Activated T-cell treated with anti-CD3 and anti-CD28 coated beads, Interleukin-2, amount 50 U/mL, for 48 hours (primary cell): ENCODE measurements at places on chromosomes 4 and X.

DNA sequence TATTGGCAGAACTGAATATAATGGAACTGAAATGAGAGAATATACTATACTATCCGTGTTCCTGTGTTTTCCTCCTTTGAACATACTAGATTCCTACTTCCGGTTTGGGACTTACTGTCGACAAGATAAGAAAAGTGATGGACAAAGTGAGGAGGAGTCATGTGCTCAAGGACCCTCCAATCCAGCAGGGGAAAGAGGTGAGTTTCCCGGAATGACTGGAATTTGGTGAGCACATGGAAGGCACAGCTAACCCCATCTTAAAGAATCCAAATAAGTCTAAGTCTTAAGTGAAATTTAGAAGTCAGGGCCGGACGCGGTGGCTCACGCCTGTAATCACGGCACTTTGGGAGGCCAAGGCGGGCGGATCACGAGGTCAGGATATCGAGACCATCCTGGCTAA, 36.6 kb upstream of the SH3D19 start:
- DNase-seq = no peak

GRCh38 chr4:39330353-39330752, 35.8 kb downstream of the RFC1 start:
- DNase-seq = no peak

- DNase-seq = no peak
These were observed 138.6 kb upstream of the SMARCAD1 start for GRCh38 chr4:94068753-94069719.

GRCh38 chrX:56727531-56727930, 1.5 kb upstream of the NBDY start:
- no peak for DNase-seq

DNA sequence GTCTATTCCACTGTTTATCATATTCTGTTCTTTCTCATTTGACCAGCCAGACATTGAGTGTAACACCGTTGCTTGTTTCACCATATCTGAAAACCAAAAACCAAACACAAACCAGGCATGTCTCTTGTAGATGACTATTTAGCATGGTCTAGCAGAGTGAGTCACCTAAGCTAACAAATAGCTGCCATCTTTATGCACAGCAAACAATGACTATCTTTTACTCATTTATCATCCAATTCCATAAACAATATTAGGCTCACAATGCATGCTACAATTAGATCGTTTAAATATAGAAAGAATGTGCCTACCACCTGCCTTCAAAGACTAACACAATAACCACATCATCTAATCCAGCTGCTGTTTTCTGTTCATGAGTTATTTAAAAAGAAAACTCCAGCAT, 495.4 kb downstream of the PCDH19 start:
- no peak for DNase-seq
